CD14-positive monocyte (primary cell): ENCODE measurements at places on chromosomes 4 and X. TPM values are rescaled to one million over a fixed set of nuclear protein-coding genes. Genes with fewer than 3 reads are reported as not detected.
A peak's percentile ranks its signal among the peaks of the same experiment; 100 is the strongest.

DNA sequence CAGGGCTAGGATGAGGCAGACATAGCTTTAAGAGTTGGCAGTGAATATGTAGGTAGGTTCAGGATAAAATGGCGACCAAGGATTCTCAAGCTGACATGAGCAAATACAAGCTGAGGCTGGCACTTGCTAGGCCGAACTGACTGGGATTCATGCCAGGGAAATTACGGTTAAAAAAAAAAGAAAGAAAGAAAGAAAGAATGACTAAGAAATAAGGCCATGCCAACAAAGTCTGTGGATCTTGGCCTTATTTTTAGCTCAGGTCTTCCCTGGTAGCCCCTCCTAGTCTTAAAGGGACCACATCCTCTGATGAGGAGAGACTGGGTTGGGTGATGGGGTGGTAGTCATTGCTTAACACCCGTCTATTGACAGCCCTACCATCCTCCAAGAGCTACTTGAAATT lies 64.4 kb upstream of the KLHL13 start:
- DNase-seq = no peak

- DNase-seq = no peak
These were observed 277.9 kb downstream of the ZC4H2 start for GRCh38 chrX:64698317-64698716.

TMEM35A gene
- polyA plus RNA-seq = not detected

MXD4 gene
- polyA plus RNA-seq = 35.9 TPM

GRCh38 chrX:118614150-118614549 lies 113.3 kb upstream of the IL13RA1 start:
- peak; percentile 14 for DNase-seq

DNA sequence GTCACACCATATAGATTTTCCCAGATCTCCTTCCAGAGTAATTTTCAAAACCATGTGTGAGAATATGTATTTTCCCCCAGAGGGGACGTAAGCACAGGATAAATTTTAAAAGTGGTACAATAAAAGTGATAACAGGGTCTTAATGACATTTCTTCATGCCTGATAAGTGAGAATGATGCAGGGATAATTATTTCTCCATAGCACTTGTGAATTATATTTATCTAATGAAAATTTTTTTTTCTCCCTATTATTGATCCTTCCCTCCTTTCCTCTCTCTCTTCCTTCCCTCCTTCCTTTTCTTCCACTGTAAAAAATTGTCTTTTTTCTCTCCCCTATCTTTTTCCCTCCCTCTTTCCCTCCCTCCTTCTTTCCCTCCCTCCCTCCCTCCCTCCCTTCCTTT lies 17.0 kb upstream of the TRPC3 start:
- DNase-seq = no peak

GRCh38 chrX:46572340-46572936 lies 1.1 kb upstream of the CHST7 start:
- DNase-seq = no peak

- DNase-seq = no peak
These were observed 204.5 kb downstream of the FMR1NB start for GRCh38 chrX:148185631-148186030.

RBM41 gene
- 8.6 TPM for polyA plus RNA-seq

DNA sequence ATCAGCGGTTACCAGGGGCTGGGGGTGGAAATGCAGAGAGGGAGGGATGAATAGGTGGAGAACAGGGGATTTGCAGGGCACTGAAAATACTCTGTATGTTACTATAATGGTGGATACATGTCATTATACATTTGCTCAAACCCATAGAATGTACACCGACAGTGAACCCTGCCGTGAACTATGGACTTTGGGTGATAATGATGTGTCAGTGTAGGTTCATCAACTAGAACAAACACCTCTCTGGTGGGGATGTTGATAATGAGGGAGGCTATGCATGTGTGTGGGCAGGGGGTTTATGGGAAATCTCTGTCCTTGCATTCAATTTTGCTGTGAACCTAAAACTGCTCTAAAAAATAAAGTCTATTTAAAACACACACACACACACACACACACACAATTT lies 11.5 kb downstream of the HPSE start:
- DNase-seq = no peak

DNA sequence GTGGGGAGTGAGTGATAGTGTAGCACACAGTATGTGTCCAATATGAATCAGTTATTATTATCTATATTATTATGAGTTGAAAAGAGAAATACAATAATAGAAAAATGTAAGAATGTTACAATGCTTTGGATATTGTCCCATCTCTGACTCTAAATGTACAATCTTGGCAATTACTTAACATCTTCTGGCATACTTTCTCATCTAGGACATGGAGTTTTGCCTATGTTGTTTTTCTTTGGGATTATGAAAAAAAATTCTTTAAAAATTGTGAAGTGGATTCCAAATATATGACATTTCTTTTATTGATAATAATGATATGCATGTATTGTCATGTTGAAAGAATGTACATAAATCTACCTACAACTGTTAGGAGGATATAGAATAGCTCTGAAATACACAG lies 84.1 kb downstream of the TBCK start:
- DNase-seq = no peak

- DNase-seq = no peak
These were observed 227.6 kb upstream of the PPP1R2C start for GRCh38 chrX:43005561-43005960.

- no peak for DNase-seq
These were observed 49.4 kb downstream of the RHOH start for GRCh38 chr4:40246011-40246900.

DNA sequence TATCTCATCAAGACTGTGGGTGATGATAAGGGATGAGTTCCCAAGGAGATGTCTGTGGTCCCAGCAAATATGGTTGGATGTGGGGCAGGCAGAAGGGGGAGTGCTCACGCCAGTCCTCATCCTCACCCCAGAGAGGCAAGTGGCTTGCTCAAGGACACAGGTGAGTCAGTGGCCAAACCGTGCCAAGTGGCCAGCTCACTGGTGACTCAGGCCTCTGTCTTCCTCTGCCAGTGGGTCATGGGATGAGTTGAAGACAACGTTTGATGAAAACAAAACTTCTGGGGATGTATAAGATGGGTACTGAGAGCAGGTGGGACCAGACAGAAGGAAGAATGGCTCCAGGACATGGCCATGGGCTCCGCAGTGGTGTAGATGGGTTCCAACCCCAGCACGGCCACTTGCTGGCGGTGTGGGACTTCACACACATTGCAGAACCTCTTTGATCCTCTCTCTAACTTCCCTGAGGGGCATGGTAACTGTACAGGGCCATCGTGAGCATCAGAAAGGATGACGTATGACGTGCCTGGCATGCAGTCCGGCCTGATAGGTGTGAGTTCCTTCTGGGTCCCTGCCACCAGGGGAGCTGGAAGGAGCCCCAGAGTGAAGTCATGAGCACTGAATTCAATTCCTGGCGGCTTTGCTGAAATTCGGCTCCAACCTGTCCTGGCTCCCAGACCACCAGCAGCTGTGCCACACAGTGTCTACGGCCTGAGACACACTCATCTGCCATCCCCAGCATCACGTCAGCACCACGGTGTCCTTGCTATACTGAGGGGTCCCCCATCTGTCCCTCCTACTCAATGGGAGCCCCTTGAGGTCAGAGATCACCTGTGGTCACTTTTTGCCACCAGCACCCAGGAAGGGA lies 41.3 kb upstream of the GPR78 start:
- DNase-seq = no peak

RPS3A gene
- 1,088 TPM for polyA plus RNA-seq

- DNase-seq = no peak
These were observed 2535.1 kb downstream of the ARAP2 start for GRCh38 chr4:33709247-33709646.

DNA sequence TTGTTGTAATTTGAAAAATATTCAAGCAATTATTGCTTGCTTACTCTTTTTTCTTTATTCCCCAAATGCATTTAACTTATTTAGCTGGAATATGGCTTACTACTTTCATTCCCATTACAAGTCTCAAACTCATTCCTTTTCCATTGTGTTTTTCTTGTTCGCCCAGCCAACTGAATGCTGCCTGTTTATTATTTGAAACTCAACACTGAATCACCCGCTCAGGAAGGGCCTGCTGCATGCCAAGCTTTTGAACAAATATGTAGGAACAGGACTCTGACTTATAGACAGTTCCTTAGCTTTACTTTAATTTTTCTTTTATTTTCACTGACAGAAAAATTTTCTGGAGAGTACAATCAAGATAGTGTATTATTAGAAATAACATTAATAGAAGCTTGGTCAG lies 12.9 kb downstream of the PCDH18 start:
- no peak for DNase-seq

CITED1 gene
- not detected for polyA plus RNA-seq

- DNase-seq = peak; percentile 56
These were observed 8.3 kb upstream of the BCOR start for GRCh38 chrX:40105835-40106675.

DNA sequence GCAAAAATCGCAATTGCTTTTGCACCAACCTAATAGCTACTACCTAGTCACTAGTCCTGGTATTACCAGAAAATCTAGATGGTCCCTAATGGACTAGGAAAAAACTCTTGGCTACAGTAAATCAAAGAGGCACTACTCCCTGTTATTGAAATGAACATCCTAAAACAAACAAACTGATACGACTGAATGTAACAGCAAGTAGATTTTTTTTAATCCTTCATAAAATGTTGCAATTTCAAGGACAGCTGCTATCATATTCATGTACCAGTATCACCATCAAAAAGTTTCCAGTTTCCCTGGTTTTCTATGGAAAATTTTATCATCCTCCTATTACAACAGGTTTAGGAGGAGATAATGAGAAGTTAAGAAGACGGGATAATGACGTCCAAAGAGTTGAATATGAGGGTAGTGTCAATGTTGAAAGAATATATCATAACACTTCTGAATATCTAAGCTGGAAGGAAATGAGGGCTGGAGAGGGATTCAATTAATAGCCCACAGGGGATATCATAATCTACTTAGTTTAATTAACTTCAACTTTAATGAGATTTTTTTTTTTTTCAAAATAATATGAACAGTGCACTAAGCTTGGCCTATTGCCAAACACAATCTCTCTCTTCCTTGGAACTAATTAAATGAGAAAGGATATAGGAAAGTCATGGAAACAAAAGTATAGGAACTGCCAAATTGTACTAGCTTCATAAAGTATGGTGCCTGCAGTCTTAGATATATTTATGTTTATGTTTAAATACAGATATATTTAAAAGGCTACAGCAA lies 94.8 kb upstream of the SMIM10 start:
- no peak for DNase-seq

DNA sequence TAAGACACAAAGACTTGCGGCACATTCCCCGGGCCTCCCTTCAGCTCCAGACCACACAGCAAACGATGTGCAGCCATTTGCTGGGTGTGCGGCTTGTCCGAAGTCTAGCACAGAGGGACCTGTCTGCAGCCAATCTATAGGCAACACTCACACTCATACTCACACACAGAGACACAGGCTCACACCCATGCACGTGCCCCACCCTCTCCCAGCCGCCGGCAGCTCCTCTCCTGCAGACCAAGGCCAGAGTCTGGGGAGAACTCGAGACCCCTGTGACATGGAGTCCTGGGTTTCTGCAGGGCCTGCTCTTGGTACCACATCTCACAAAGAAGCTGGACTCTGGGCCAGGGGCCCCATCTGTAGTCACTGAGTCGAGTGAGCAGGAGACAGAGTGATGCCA lies 245.4 kb upstream of the PSAPL1 start:
- no peak for DNase-seq

DNA sequence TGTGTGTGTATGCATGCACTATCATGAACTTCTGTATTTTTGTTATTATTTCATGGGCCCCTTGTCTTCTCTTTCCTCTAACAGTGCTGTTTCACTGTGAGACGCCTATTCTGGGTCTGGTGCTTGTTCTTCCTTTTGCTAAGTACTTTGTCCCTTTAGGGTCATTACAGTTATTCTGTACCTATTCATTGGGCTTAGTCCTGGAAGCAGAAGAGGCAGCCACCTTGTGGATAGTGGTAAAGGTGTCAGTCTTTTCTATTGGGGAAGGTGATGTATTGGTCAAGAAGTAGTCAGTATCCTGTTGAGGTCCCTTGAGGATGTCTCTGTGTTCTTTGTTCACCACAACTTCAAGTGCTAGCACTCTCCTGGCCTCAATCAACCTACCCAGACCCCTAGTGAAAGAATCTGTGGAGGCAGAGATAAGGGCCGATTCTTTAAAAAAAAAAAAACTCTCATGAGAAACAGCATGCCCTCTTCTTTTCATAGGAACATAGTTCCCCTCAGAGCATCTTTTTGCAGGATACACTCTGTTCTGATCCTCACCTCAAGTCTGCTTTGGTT lies 593.8 kb downstream of the SPRY1 start:
- DNase-seq = no peak

DNA sequence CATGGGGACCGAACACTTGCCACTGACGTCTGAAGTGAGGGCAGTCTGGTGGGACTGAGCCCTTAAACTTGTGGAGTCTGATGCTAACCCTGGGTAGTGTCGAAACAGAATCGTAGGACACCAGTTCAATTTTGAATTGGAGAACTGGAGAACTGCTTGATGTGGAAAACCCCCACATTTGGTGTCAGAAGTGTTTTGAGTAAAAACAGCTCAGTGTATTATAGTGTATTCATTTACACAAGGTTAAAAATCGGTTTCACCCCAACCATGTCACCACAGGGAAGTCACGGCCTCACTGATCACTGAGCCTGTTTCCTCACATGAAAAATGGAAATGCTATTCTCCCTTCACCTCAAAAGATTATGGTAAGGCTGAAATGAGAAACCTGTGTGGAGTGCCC lies 21.9 kb downstream of the PIN4 start:
- no peak for DNase-seq

GRCh38 chr4:93825551-93826216 lies 2.9 kb upstream of the ATOH1 start:
- DNase-seq = no peak

GRCh38 chrX:11403631-11404030 lies 110.4 kb downstream of the AMELX start:
- no peak for DNase-seq
